ENCODE measurements at places on chromosomes 5 and 9.

GRCh38 chr5:111737716-111738115 is 19.3 kb downstream of the NREP start:
- DNase-seq, result no peak

- DNase-seq, result no peak
Observed at GRCh38 chr9:1492156-1492555, 442.0 kb downstream of the DMRT2 start.

GRCh38 chr5:97471951-97472350 is 288.9 kb upstream of the RIOK2 start:
- no peak for DNase-seq

DNA sequence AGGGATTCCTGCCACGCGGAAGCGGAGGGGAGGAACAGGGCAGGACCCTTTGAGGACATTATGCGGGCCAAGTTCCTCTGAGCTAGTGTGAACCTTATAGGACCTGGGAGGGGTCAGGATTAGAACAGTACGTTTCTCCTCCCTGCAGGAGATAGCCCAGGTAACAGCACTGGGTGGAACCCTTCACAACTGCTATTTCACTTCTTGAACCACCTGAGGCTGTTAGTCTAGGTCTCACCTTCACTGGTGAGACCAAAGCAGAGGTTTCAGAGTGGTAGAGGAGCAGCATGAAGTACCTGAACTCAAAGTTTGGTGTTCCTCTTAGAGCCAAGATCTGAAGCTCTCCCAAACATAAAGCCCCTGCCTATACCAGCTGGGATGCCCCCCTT is 832 bp downstream of the EIF4EBP3 start:
- no peak for DNase-seq

DNA sequence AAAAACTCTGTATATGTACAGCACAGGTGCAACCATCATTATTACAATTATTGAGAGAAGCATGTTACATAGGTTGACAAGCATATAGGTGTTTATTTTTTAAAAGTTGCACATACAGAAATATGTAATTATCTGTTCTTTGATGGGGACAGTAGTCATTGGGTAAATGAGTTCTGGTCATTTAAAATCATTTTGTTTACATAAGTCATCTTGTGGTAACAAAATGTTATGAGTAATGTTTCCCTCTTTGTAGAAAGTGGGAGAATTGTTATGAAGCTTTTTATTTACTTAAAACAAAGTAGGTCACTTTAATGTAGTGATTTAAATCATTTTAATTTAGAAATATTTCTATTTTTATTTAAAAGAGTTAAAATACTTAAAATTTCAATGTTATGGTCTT is 33.8 kb upstream of the FBXL17 start:
- no peak for DNase-seq

DNA sequence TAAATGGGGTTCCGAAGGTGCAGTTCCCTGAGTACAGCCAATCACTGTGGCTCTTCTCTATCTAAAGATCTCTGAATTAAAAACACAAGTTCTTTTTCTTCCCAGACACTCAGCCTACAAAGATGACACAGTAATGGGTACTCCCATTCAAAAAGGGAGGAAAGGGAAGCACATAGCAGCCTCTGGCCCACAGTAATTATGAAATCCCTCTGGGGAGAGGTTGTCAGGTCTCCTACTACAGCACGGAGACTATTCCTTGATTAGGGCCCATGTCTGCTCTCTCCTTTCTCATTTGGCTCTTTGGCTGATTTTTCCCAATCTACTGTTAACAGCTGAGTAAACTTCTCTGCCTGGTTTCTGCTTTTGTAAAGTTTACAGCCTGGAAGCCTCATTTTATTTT is 62.0 kb upstream of the RANBP3L start:
- DNase-seq, result no peak

GRCh38 chr9:110575945-110576344 is 3.6 kb downstream of the SVEP1 start:
- no peak for DNase-seq

DNA sequence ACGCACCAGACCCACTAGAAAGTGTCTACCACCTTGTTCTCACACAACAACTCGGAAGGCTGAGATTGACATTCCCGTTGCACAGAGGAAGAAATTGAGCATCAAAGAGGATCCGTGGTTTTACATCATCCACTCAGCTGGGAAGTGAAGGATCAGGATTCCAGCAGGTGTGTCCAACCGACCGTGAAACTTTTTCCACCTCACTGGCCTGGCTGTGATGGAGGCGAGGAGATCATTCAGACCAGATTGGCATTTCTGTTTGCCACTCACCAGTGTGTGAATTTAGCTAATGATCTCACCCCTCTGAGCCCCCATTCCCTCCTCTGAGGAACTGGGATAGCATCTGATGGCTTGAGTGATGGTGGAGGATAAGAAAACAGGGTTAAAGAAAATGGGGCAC is 46.7 kb upstream of the CPLX2 start:
- DNase-seq, result peak; percentile 6

DNA sequence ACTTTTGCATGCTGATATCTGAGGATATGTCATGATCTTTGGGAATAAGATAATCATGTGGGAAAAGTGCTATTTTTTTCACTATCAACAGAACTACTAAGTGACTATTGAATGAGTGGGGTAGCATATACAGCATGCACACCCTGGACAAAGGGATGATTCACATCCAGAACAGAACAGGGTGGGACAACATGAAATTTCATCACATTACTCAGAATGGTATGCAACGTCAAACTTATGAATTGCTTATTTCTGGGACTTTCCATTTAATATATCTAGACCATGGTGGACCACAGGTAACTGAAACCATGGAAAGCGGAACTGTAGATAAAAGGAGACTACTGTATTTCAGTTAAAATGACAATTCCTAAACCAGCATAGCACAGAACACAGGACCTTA is 370.0 kb downstream of the HINT1 start:
- DNase-seq, result no peak

- no peak for DNase-seq
Observed at GRCh38 chr9:75147638-75148037, 59.3 kb downstream of the OSTF1 start.

GRCh38 chr5:27242258-27242626 is 203.9 kb upstream of the CDH9 start:
- DNase-seq, result no peak

GRCh38 chr9:124010665-124011321 is 775 bp upstream of the LHX2 start:
- peak; percentile 82 for DNase-seq

GRCh38 chr9:133519693-133520092 is 5.1 kb downstream of the MYMK start:
- no peak for DNase-seq

GRCh38 chr5:318341-318897 is 3.1 kb upstream of the AHRR start:
- no peak for DNase-seq

DNA sequence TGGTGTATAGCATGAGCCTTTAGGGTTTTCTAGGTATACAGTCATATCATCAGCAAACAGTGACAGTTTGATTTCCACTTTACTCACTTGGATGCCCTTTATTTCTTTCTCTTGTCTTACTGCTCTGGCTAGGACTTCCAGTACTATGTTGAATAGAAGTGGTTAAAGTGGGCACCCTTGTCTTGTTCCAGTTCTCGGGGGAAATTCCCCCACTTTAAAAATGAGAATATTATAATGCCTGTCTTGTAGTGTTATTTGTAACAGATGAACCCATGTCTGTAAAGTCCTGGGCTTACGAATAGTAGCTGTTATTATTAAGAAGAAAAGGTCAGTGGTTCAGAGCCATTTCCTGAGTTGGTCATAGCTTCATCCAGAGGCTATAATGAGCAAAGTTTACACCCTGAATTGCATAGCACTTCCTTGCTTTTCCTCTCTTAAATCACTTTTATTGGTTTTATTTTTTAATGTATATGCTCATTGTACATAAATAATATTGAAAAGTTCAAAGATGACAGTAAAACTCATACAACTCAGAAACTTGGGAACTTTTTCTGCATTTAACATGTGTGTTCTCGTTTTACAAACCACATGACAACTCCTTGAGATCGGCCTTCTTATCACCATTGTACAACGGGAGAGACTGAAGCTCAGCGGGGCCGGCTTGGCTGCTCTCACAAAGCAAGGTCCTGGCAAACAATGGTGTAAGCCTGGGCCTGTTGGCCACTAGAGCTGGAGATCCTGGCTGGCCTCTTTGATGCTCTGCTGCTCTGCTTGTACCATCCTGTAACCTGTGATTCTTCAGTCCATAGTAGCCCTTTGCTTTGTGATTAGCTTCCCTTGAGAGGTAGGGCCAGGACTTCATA is 85.2 kb downstream of the CYFIP2 start:
- no peak for DNase-seq

DNA sequence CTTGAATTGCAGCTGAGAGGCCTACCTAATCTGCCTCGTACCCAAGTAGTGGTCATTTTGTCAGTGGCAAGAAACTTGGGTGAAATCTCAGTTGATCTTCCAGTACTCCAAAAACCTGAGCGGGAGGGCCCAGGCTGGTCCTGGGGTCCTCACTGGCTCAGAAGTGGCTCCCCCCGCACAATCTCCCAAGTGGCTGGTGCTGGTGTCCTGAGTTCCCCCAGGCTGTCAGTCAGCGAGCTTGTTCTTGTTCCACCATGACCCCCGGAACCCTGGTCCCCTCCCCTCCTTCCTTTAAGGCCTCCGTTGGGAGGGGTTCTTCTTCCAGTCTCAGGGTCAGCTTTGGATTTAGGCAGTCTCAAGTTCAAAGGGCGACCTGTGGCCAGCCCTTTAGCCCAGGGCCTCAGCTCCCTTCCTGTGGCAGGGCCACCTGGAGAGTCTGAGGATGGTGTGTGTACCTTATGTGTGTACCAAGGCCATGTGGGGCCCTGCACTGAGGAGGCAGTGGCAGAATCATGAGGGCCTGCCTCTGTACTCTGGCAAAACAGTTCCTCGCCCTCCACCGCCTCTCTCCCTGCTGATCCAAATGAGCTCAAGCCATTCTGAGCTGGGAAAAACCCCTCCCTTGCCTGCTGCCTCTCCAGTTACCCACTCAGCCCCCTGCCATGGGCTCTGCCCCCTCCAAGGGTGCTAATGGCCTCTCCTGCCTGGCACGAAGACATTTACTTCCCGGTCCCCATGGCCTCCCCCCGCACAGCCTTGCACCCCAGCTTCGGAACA is 4.5 kb upstream of the DBN1 start:
- DNase-seq, result no peak
